CD8-positive, alpha-beta memory T cell (primary cell): ENCODE measurements at places on chromosomes 6 and 20. TPM values are rescaled to one million over a fixed set of nuclear protein-coding genes. Genes with fewer than 3 reads are reported as not detected.

DNA sequence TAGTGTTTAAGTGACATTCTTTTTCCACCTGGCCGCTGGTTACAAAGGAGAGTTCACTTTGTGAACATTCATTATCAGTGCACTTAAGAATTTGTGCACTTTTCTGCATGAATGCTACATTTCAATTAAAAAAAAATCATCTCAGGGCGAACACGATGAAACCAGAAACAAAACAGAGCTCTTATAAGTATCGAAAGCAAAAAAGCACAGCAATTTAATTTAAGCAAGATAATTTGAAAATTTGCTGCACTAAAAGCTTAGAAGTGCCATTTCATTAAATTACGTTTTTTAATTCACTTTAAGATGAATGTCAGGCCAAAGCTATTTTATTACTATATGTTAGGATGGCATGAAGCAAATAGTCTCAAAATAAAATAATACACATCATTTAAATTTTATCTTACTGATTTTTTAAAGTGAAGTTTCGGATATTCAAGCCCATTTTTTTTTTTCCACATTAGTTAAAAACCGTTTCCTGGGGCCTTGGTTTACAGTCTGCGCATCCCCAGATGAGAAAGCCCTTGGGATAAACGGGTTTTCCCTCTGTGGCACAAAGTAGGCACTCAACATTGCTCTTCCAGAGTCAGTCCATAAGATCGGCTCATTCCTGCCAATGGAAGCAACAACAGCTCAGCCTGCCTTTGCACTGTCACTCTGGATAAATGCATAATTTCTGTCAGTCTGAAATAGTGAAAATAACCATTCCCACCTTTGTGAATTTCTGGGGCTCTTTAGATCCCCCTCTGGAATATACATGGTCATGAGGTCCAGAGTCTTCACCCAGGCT is 80.1 kb downstream of the FYN start:
- H3K27ac ChIP-seq: peak overlapping the region; percentile 70
- peak overlapping the region; percentile 64 for H3K4me3 ChIP-seq
- no peaks in the 10 kb centered on the region for H3K27me3 ChIP-seq
- H3K36me3 ChIP-seq: no peaks in the 10 kb centered on the region

The COL9A1 gene
- not detected for polyA plus RNA-seq

GRCh38 chr20:57384486-57384885 is 6.7 kb upstream of the RBM38 start:
- H3K4me3 ChIP-seq: no peak overlapping the region
- H3K27ac ChIP-seq: no peak overlapping the region
- peaks cover 3% of the 10 kb centered on the region for H3K36me3 ChIP-seq

The ARHGAP40 gene
- polyA plus RNA-seq: not detected

GRCh38 chr6:52815167-52816092 is 11.8 kb upstream of the GSTA1 start:
- DNase-seq: peak; percentile 22
- H3K36me3 ChIP-seq: no peaks in the 10 kb centered on the region
- no peaks in the 10 kb centered on the region for H3K27me3 ChIP-seq

The SLC24A3 gene
- not detected for polyA plus RNA-seq

DNA sequence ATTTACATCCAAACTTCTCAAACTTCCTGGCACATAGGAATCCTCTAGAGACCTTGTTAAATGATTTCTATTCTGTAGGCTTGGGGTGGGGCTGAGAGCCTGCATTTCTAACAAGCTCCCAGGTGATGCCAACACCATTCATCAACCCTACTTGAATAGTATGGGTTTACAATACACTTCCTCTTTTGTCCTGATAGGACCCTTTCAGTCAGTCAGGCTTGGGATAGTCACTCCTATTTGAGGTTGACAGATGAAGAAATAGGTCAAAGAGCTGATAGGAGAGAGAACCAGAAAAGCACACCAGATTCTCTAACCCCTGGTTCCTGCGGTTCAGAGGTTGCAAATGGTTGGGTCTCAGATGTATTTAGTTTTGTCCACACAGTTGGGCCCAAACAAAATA is 273.4 kb downstream of the TSHZ2 start:
- no peak for DNase-seq
- H3K27ac ChIP-seq: no peak overlapping the region
- no peaks in the 10 kb centered on the region for H3K4me1 ChIP-seq
- no peaks in the 10 kb centered on the region for H3K27me3 ChIP-seq
- H3K36me3 ChIP-seq: no peaks in the 10 kb centered on the region
